ENCODE measurements at places on chromosomes 1 and 21. TPM values are rescaled to one million over a fixed set of nuclear protein-coding genes. Genes with fewer than 3 reads are reported as not detected.

Gene FCN3
- total RNA-seq = under 0.01 TPM

DNA sequence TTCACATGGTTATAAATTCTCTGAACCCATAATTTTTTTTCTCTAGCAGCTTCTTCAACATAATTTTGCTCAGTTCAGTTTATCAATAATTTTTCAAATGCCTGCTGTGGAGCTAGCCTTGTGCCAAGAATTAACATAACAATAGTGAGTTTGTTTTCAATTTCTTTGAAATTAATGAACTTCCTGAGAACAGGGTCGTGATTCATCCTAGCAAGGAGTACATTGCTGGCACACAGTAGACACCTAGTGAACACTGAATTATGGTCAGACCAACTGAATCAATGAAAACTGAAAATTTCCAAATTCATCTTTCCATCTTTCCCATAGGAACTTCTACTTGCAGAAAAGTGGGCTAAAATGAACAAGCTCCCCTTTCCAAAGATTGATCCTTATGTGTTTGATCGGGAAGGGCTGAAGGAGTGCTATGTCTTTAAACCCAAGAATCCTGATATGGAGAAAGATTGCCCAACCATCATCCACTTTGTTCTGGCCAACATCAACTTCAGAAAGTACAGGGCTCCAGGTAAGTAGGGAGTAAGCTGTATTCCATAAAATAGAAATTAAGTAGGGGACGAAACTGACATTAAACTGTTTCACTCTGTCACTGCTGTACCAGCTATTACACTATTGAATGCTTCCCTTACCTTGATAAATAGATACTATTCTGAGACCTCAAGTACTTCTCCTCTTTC lies 148.7 kb downstream of the PLA2G4A start:
- DNase-seq = no peak

DNA sequence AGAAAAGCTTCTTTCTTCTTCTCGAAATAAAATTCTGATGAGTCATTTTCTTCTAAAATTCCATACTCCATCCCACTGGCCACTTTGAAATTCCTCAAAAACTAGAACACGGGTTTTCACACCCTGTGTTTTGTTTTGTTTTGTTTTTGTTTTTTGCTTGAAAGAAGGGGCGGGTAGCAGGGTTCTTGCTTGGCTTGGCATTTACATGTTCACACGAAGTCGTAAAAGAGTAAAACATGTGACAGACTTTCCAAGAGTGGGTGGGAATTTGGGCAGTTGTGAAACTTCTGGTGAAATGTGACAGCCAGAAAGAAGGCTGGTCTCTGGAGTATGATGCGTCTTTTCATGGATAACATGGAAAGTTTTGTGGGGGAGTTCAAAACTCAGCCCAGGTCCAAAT lies 47.1 kb upstream of the FMN2 start:
- no peak for DNase-seq

DNA sequence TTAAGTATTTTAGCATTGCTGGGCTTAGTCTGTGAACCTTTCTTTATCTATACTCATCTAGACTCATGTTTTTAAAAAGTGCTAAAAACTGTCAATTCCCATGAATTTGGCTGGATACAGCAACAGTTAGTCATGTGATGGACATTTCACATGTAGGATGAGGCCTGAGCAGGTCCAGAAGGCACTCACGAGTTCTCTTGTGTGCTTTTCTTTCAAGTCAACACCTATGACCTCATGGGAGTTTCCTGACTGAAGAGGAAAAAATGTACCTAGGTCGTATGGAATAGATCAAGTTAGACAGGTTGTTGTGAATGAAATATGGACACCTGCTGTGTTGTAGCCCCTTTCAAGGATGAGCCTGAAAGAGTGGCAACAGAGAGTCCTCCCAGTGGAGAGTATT lies 394.2 kb downstream of the DUSP10 start:
- DNase-seq = no peak

Gene NTMT2
- not detected for total RNA-seq

DNA sequence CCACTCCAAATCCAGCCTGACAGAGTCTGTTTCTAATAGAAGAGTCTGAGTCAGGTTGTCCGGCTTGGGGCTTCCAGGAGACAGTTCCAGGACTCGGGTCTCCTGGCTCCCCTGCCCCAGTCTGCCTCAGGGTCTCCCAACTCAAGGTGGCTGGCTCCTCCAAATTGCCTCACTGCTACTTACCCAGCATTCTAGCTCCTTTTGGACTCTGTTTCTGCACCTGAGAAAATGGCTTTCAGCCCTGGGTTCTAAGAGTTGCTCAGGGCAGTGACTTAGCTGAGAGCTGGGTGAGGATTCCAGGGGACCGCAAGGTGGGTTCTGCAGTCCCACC lies 5.5 kb upstream of the IGFN1 start:
- no peak for DNase-seq

DNA sequence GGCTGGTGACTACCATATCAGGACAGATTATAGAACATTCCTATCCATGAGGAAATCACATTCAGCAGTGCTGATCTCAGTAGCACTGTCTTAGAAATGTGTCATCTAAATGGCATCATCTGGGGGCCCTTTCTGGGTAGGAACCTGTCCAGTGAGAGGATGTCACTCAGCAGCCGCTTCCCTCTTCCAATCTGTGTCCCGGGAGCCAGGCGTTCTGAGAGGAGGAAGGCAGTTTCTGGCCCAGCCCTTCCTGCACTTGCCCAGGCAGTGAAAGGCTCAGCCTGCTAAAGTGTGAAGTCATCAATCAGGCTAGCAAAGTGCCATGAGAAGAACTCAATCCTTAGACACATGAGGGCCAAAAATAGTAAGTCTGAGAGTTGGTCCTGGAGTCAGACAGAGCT lies 25.6 kb downstream of the RAB4A start:
- DNase-seq = no peak

Gene SLC19A1
- 24.0 TPM for total RNA-seq

Gene AVPR1B
- total RNA-seq = 3.8 TPM
